ENCODE measurements at places on chromosomes 7 and 10. TPM values are rescaled to one million over a fixed set of nuclear protein-coding genes. Genes with fewer than 3 reads are reported as not detected.

Gene C7orf57
- total RNA-seq = under 0.01 TPM

Gene SEMA3D
- total RNA-seq = 3.7 TPM

Gene CUL2
- 40.4 TPM for total RNA-seq

Gene PRF1
- not detected for total RNA-seq

Gene GRID1
- total RNA-seq = 12.6 TPM

Gene SLC13A4
- total RNA-seq = 12.6 TPM

Gene DNAH11
- 0.82 TPM for total RNA-seq

Gene HABP2
- not detected for total RNA-seq

Gene CALCR
- total RNA-seq = under 0.01 TPM

Gene CYP3A7
- total RNA-seq = not detected

Gene MOGAT3
- total RNA-seq = not detected

Gene RARRES2
- 6.9 TPM for total RNA-seq

Gene CDK14
- total RNA-seq = 77.9 TPM

Gene NAT16
- 0.82 TPM for total RNA-seq

Gene RNF133
- total RNA-seq = 0.41 TPM

Gene NPY4R
- total RNA-seq = not detected

Gene SEMA3A
- total RNA-seq = 33.0 TPM

Gene STYXL1
- 16.3 TPM for total RNA-seq
